ENCODE measurements at places on chromosomes 2 and 18.

GRCh38 chr2:128732976-128733431 lies 414.3 kb upstream of the HS6ST1 start:
- no peak for DNase-seq

- no peak for DNase-seq
Measured at GRCh38 chr2:106122157-106122556, 71.9 kb downstream of the UXS1 start.

- no peak for DNase-seq
Measured at GRCh38 chr2:96503637-96504243, 1.4 kb downstream of the NEURL3 start.

- DNase-seq, result no peak
Measured at GRCh38 chr18:42574871-42575270, 540.6 kb downstream of the RIT2 start.

- no peak for DNase-seq
Measured at GRCh38 chr18:7190547-7191156, 40.2 kb upstream of the LRRC30 start.

- DNase-seq, result no peak
Measured at GRCh38 chr2:95026471-95027368, 1.2 kb downstream of the MAL start.

DNA sequence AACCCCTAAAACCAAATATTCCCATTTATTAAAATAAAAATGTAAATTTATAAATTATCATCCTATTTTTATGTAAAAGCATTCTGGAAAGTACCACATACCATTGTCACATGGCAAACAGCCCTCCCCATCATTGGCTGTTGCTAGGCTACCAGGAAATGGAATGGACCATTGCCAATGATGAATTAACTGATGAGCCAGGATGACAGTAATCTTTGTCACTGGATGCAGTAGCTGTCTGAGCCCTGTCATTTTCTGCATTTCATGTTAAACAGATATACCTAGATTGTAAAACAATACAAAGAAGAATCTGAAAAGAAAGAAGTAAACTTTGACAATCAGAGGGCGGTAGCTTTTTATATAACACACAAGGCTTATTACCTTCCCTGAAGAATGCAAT lies 641.4 kb downstream of the BCL11A start:
- no peak for DNase-seq

DNA sequence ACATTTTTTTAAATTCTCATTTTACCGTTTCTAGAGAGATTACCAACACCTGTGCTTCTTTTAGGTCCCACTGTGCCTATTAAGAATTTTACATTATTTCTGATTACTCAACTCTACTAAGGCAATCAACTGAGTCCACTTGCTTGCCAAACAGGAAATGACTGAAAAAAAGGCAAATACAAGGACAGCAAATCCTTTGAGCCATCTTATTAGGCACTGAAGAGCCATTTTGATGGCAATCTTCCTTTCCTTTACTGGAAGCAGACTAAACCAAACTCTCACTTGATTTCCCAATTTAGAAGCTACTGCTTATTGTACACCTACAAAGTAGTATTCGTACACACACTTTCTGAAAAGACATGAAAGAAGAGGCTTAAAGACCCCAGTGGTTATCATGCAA lies 121.4 kb upstream of the COL3A1 start:
- DNase-seq, result no peak

DNA sequence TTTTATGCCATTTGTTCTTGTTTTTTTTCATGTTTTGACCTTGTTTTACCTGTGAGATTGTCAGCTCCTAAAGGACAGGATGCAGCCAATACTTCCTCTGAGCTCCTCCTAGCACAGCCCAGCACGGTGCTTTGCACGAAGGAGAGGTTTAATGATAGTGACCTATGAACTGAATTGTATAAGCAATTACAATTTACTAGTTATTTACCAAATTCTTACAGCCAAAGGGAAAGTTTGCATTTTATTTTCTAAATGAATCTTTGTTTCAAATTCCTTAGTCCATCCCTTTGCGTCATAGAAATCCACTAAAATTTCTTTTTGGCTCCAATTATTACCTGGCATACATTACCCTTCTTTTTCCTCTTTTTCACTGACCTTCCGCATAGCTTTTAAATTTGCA lies 326.1 kb downstream of the TDRD15 start:
- DNase-seq, result no peak

- DNase-seq, result no peak
Measured at GRCh38 chr2:200689115-200689514, 103.3 kb downstream of the AOX1 start.

DNA sequence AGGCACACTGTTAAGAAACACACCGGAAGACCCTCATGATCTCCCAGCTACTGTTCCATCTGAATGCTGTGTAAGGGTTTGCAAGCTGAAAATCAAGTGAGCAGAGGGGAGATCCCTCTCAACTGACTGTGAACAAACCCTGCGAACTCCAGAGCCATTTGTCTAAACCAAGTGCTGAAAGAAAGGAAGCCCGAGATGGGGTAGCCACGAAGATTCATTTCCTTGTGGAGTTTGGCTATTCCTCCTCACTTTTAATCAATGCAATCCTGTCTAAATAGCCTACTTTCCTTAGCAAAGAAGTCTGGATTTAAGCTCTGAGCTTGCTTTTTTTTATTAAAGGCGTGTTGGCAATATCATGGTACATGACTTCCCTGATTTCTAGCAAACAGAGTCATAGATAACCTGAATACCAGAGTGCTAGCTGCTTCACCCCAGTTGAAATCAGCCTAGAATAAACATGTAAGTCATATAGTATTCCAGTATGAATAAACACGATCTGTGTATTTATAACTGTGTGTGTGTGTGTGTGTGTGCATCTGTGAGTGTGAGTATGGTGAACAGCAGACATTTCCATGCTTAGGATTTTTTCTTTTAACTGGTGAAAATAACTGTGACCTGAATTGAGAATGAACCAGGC lies 365.2 kb downstream of the ZNF521 start:
- DNase-seq, result no peak

DNA sequence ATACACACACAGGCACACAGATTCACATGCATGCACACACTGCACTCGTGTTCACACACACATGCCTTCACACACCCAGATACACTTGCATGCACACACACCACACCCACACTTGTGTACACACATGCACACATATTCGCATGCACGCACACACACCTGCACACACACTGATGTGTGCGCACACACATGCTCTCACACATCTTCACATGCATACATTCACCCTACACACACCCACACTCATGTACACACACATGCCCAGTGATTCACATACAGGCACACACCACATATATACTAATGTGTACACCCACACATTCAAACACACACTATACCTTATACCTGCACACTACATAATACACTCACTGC lies 181.6 kb downstream of the LOXHD1 start:
- DNase-seq, result no peak

GRCh38 chr2:232174662-232175061 lies 203.9 kb upstream of the ALPP start:
- DNase-seq, result no peak

DNA sequence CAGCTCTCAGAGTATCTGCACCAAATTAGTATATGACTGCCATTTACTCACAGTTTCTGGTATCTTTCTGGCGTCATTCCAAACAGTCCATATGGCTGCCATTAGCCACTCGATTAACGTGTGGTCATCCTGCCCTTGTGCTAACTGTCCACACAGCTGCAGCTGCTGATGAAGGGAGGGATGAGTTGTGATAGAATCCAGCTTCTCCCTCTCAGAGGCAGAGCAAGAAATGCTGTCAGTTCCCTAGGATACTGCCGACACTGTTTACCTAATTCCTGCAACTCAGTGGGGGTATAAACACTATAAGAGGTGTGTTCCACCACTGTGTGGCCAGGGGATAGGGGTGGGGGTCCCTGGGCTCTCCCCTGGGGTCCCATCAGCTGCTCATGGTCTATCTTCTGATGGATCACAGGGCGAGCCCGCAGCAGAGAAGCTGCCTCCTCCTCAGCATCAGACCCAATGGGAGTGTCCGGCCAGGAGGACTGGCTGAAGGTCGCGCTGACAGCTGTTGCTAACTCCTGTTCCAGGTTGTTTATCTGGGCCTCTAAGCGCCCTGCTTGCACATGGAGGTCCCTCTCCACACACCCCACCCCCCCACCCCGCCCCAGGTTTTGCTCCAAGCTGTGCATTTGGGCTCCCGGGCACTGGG lies 17.3 kb upstream of the KLHL23 start:
- DNase-seq, result no peak

Measured in mesothelial cell of epicardium (in vitro differentiated cells).